ENCODE measurements at places on chromosomes 4 and X. TPM values are rescaled to one million over a fixed set of nuclear protein-coding genes. Genes with fewer than 3 reads are reported as not detected.

PCYT1B gene
- under 0.01 TPM for total RNA-seq

PLXNB3 gene
- 2.5 TPM for total RNA-seq

CSAG1 gene
- not detected for total RNA-seq

TCEAL6 gene
- total RNA-seq, result not detected

ERCC6L gene
- total RNA-seq, result not detected

CXorf49 gene
- not detected for total RNA-seq

FDCSP gene
- not detected for total RNA-seq

GPR78 gene
- total RNA-seq, result 1.4 TPM

SRPX2 gene
- 70.9 TPM for total RNA-seq

POF1B gene
- total RNA-seq, result not detected

NAA11 gene
- total RNA-seq, result not detected

RNF150 gene
- total RNA-seq, result 0.30 TPM

SPATA4 gene
- 0.15 TPM for total RNA-seq

IL15 gene
- total RNA-seq, result 6.9 TPM
